Activated CD4-positive, alpha-beta memory T cell treated with anti-CD3 and anti-CD28 coated beads for 36 hours (primary cell): ENCODE measurements at places on chromosomes 12 and 14. TPM values are rescaled to one million over a fixed set of nuclear protein-coding genes. Genes with fewer than 3 reads are reported as not detected.

DNA sequence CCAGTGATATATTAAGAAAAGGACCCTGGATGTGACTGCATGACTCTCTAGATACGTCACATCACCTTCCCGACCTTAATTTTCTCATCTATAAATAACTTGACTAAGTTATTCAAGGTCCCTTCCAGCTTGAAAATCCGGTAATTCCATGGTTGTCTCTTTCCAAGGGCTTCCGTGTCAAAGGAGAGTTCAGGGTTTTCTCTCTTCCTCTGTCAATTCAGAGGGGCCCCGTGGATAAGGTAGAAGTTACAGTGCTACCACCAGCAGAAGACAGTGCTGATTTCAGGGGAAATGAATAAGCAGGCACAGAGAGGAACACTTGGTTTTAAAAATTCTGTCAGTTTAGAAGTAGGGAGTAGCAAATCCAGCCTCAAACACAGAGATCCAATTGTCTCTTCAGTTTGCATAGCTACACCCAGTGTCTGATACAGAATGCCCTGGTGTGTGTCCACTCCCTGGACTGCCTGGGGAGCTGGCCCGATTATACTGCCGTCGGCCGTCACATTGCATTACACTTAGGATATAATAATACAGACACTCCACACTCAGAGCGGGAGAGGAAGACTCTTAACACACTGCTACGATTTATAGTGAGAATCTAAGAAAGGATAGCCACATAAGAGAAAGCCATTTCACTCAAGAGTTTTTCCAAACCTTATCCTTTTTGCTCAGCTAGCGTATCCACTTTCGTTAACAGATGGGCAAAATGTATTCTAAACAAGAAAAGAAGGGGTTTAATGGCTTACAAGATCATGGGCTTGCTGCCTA, 54.7 kb upstream of the GTF2A1 start:
- DNase-seq: no peak

GRCh38 chr12:44571006-44571550, 305.0 kb downstream of the NELL2 start:
- no peak for DNase-seq

DNA sequence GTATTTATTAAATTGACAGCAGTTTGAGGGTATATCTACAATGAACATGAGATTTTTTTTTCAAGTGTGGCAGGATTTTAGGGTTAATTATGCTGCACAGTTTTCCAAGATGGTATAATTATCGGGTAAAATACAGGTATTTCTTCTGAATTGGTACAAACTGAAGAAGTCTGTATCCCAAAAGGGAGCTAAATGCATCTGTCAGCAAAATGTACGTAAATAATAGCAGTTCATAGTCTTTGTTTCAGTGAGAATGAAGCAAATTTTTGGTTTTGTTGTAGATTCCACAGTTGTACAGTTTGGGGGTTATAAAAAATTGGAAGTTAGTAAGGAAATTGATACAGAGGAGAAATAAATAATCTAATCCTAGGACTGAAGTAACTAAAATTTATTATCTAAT, 63.3 kb downstream of the RAD52 start:
- no peak for DNase-seq

GRCh38 chr12:70551731-70552130, 85.5 kb downstream of the PTPRB start:
- no peak for DNase-seq

DNA sequence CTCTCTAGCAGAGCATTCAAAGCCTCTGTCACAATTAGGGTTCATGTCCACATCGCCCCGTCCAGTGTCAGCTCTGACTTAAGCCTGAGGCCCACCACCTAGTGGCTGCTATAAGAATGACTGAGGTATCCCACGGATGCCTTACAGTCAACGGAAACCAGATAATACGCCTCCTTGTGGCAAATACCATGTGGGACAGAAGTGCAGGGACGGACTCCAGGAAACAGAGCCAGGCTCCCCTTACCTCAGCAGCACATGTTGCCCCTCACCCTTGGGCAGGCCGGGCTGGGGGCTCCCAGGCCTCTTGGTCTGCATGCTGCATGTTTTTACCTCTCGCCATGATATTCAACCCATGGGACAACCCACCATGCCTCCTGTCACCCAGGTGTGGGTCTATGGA, 86.3 kb downstream of the VWF start:
- DNase-seq: peak; percentile 60

DNA sequence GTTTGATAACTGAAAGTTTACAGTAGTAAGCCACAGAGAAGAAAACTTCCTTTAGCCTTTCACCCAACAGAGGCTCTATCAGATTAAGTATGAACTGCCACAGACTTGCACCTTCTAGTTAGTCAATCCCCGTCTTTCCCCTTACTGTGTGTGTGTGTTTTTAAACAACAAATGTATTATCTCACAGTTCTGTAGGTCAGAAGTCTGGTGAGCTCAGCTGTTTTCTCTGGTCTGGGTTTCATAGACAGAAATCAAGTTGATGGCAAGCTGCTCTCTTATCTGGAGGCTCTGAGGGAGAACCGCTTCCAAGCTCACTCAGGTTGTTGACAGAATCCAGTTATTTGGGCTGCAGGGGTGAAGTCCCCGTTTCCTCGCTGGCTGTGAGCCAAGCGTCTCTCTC, 320.5 kb downstream of the PRKD1 start:
- DNase-seq: no peak

DNA sequence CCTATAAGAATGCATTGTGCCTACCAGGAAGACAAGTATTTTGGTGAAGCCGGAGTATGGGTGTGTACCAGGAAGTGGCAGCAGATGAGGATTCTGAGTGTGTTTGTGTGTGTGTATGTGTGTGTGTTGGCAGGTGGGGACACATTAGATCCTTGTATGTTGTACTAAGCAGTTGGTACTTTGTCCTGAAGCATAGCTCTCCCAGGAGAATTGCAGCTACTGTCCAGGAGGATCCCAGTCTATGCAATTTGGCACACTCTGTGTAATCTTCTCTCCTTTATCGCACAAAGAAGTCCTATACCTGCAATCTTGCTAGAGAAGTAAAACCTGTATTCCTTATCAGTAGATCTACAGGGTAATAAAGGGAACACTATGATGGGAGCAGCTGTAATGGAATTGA, 276.5 kb downstream of the PAWR start:
- no peak for DNase-seq

- DNase-seq: no peak
These were observed 62.8 kb downstream of the SERPINA3 start for GRCh38 chr14:94675036-94675435.

- no peak for DNase-seq
These were observed 355.6 kb downstream of the LRIG3 start for GRCh38 chr12:58564721-58565120.

DNA sequence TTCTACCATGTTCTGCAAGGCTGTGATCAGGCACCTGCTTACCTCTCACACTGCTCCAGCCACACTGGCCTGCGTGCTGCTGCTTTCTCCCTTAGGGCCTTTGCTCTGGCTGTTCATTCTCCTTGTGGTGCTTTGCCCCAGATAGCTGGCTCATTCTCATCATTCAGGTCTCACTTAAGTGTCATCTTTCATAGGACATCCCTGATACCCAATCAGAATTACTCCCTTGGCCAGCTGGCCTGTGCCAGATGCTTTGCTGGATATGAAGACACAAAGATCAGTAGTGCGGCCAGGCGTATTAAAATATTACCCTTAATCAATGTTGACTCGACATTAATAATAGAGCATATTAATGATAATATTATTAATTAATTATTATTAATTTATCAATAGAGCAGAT, 143.8 kb upstream of the FGD4 start:
- no peak for DNase-seq

The FOXG1 gene
- not detected for total RNA-seq

The HOXC12 gene
- total RNA-seq: not detected
